ENCODE measurements at places on chromosomes 13 and 19. TPM values are rescaled to one million over a fixed set of nuclear protein-coding genes. Genes with fewer than 3 reads are reported as not detected.

ZNF835 gene
- not detected for polyA plus RNA-seq

ZNF667 gene
- 0.73 TPM for polyA plus RNA-seq

GRCh38 chr19:33386361-33386858, 12.9 kb downstream of the CEBPG start:
- no peak overlapping the region for H3K4me3 ChIP-seq
- peaks cover 60% of the 10 kb centered on the region for H3K36me3 ChIP-seq
- H3K27ac ChIP-seq, result no peak overlapping the region
- H3K4me1 ChIP-seq, result peaks cover 46% of the 10 kb centered on the region
- H3K27me3 ChIP-seq, result no peaks in the 10 kb centered on the region
- no peak for DNase-seq

- no peak overlapping the region for H3K4me3 ChIP-seq
- DNase-seq, result no peak
- H3K27ac ChIP-seq, result no peak overlapping the region
- H3K36me3 ChIP-seq, result no peaks in the 10 kb centered on the region
Observed at GRCh38 chr19:2653710-2654707, 48.5 kb downstream of the GNG7 start.

- no peak overlapping the region for H3K27ac ChIP-seq
- H3K4me1 ChIP-seq, result peaks cover 6% of the 10 kb centered on the region
- peak; percentile 54 for DNase-seq
- no peaks in the 10 kb centered on the region for H3K27me3 ChIP-seq
- no peaks in the 10 kb centered on the region for H3K36me3 ChIP-seq
- peak overlapping the region; percentile 89 for H3K4me3 ChIP-seq
Observed at GRCh38 chr19:11560404-11561051, 1.5 kb upstream of the ELOF1 start.

ZNF814 gene
- 44.8 TPM for polyA plus RNA-seq

DNA sequence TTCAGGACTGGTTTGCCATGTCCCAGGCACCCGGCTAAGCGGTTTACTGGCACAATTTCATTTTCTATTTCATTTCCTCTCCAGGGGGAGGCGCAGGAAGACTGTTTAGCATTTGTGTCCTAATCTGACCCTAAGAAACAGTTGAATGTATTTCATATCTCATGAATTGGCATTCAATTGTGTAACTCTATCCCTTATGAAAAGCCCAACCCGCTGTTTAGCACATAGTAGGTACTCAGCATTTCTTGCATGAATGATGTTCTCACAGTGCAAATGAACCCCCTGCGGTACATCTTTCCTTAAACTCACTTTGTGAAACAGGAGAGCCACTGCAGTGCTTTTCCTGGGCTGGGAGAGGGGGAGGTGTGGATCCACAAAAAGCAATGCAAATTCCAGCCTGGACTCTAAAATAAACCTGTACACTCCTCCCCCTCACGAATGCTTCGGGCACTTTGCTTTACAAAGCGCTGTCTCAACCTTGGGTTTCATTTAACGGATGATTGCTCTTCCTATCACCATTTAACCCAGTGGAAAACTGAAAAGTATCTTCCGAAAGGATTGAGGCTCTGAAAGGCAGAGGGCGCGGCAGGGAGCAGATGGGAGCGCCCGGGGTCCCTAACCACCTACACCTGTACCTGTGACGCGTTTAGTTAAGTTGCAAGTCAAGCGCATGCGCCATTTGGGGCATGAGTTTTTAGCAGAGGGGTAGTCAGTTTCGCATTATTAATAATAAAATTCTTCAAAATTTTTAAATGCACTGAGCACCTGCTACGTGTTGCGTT, 1.2 kb upstream of the EEF2 start:
- H3K36me3 ChIP-seq, result peaks cover 7% of the 10 kb centered on the region
- H3K27me3 ChIP-seq, result peaks cover 7% of the 10 kb centered on the region

GRCh38 chr19:36115453-36116343, at the start of gene TBCB:
TSS of gene TBCB (plus strand) at chr19:36115468. CDS start at chr19:36115561, 93 bp downstream.
- peak; percentile 81 for DNase-seq
- no peaks in the 10 kb centered on the region for H3K27me3 ChIP-seq
- peak within 1 kb of the TSS; percentile 77 for H3K27ac ChIP-seq

DNA sequence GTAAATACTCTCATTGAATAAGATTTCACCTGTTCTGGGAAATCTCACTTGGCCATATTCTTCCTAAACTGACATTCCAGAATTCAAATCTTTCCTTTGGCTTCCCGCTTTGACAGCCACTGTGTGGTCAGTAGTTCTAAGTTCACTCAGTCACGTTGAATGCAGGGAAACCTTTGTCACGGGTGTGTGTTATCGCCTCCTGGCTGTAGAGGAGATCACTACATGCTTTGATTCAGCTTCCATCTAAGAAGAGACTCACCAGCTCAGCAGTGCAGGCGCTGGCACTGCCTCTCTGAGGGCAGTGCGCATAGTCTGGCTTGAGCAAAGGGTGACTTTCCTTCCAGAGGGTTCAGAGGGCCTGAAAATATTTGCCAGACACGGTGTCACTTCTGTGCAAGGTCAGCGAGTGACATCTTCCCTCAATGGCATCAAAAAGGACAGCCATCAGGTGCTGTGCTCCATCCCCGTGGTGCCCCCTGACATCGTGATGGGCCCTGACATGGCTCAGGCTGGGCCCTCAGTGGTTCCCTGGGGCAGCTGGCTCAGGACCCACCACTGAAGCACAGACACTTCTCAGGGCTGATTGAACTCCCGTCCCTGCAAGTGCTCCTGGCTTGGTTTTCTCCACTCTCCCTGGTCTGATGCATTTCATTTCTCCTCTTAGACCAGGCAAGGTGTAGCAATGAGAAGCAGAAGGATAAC, 635.4 kb upstream of the ARGLU1 start:
- H3K36me3 ChIP-seq, result no peaks in the 10 kb centered on the region
- DNase-seq, result peak; percentile 46
- H3K27ac ChIP-seq, result no peak overlapping the region
- no peak overlapping the region for H3K4me3 ChIP-seq
- H3K27me3 ChIP-seq, result no peaks in the 10 kb centered on the region

DNA sequence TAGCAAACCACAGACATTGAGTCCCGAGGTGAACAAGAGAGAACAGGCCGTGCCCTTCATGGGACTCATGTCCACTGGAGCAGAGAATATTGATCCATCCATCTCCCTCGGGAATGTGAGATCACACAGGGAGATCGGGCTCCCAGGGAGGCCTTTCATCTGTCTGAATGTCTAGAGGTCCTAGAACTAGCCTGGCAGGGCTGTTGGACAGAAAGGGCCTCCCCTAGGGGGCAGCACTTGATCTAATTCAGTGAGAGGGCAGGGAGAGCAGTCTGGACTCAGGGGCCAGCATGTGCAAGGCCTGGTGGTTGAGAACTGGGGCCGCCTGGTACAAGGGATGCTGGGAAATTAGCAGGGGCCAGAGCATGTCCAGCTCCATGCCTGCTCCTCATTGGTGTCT, 4.3 kb downstream of the RUVBL2 start:
- H3K4me1 ChIP-seq, result no peaks in the 10 kb centered on the region
- H3K36me3 ChIP-seq, result peaks cover 1% of the 10 kb centered on the region
- H3K4me3 ChIP-seq, result no peak overlapping the region
- peak; percentile 58 for DNase-seq

CRTC1 gene
- polyA plus RNA-seq, result 5.8 TPM

DNA sequence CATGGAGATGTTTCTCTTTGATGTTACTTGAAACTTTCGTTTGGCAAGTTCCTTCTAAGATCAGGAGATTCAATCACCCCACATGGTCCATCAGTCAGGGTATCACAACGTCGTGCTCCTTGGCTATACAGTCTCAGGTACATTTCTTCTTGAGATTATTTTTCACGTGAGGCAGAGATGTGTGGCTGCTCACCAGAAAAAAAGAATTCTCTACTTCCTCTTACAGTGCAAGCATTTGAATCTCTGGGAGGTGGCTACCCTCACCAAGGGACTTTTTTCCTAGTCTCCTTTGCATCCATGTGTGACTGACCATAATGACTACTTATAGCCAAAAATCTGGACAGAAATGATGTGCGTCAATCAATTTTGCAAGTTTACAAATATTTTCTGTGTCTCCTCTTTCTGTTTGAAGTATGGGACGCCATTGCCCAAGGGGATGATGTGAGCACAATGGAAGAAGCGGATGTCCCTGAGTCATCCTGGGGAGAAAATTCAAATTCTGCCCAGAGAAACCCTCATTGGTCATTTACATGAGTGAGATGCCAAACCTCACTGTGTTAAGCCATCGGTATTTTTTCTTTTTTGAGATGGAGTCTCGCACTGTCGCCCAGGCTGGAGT, 8.6 kb upstream of the LAIR2 start:
- H3K36me3 ChIP-seq, result no peaks in the 10 kb centered on the region
- DNase-seq, result no peak
- no peaks in the 10 kb centered on the region for H3K4me1 ChIP-seq

DNA sequence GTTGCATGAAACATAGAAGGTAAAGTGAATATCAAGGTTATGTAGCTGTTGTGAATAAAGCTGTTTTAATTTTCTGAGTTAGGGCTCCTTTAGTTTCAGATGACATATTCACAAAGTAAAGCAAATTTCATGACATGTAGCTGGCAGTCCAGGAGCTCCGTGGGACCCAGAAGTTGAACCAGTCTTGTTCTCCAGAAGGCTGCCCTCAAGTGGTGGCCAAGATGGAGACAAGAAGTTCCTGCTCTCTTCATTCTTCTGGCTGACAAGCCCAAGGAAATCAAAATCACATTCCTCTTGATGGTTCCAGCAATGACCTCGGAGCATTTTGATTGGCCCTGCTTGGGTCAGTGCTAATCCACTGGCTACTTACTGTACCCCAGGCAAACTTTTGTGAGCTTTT, 128.7 kb downstream of the LIG4 start:
- no peak overlapping the region for H3K4me3 ChIP-seq
- H3K27ac ChIP-seq, result no peak overlapping the region
- DNase-seq, result peak; percentile 52
- H3K4me1 ChIP-seq, result no peaks in the 10 kb centered on the region
- H3K36me3 ChIP-seq, result no peaks in the 10 kb centered on the region
- no peaks in the 10 kb centered on the region for H3K27me3 ChIP-seq

- no peaks in the 10 kb centered on the region for H3K4me1 ChIP-seq
- no peak overlapping the region for H3K4me3 ChIP-seq
- H3K36me3 ChIP-seq, result no peaks in the 10 kb centered on the region
- DNase-seq, result no peak
Observed at GRCh38 chr19:45306518-45307027, 16.1 kb downstream of the CKM start.

DNA sequence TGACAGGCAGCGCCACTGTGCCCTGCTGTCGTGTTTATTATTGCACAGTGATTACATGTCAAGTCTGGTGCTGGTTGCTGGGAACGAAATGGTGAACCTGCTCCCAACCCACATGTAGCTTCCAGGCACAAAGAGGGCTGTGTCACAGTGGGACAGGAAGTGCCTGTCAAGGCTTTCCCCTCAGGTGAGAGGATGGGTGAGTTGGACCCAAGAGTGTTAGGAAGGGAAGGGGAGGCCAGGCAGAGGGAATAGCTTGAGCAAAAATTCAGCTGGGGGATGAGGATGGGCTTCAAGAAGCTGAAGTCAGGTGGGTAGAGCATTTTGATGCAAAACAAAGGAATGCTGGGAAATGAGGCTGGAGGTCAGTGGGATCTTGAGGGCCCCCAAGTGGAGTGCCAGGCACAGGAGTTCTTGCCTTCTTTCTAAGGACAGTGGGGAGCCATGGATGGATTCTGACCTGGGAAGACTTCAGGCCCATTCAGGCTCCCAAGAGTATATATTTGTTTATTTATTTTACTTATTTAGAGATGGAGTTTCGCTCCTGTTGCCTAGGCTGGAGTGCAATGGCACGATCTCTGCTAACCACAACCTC, 8.5 kb upstream of the QTRT1 start:
- H3K4me1 ChIP-seq, result no peaks in the 10 kb centered on the region
- DNase-seq, result no peak
- H3K27ac ChIP-seq, result no peak overlapping the region

GRCh38 chr19:22515435-22515834, 93.3 kb upstream of the ZNF98 start:
- H3K4me1 ChIP-seq, result no peaks in the 10 kb centered on the region
- no peaks in the 10 kb centered on the region for H3K27me3 ChIP-seq
- no peak for DNase-seq
- H3K4me3 ChIP-seq, result no peak overlapping the region
- no peak overlapping the region for H3K27ac ChIP-seq
- no peaks in the 10 kb centered on the region for H3K36me3 ChIP-seq

DNA sequence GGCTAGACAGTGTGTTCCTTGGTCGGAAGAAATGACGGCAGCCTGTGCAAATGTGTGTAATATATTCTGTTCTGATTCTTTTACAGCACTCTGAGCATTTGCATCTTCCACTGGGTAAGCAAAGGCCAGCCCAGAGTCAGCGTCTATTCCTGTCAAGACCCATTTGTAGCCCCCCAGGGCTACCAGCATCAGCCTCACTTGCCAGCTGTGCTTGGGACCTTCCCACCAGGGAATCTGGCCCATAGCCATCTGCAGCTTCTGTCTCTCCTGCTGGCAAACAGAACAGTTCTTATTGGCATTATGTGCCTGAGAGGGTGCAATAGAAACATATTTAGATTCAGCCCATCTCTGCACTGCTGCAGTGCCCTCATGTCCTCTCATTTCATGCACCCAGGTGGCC, 6.0 kb upstream of the IGLON5 start:
- no peak for DNase-seq
- no peaks in the 10 kb centered on the region for H3K36me3 ChIP-seq
- H3K4me3 ChIP-seq, result no peak overlapping the region
- no peaks in the 10 kb centered on the region for H3K27me3 ChIP-seq

INTS6 gene
- polyA plus RNA-seq, result 8.9 TPM

IGFL1 gene
- polyA plus RNA-seq, result not detected

GRCh38 chr19:45526143-45526542, 18.9 kb downstream of the VASP start:
- H3K4me3 ChIP-seq, result no peak overlapping the region
- no peaks in the 10 kb centered on the region for H3K27me3 ChIP-seq
- H3K36me3 ChIP-seq, result peaks cover 13% of the 10 kb centered on the region

GRCh38 chr19:34075661-34076091, 96.6 kb upstream of the LSM14A start:
- H3K27me3 ChIP-seq, result no peaks in the 10 kb centered on the region
- H3K4me3 ChIP-seq, result no peak overlapping the region

- peak; percentile 37 for DNase-seq
- no peaks in the 10 kb centered on the region for H3K4me1 ChIP-seq
- H3K27me3 ChIP-seq, result no peaks in the 10 kb centered on the region
- H3K36me3 ChIP-seq, result no peaks in the 10 kb centered on the region
Observed at GRCh38 chr19:39677961-39678889, 22.5 kb downstream of the LGALS16 start.

GRCh38 chr13:52862358-52863206, 14.1 kb upstream of the PCDH8 start:
- H3K36me3 ChIP-seq, result no peaks in the 10 kb centered on the region
- no peak overlapping the region for H3K27ac ChIP-seq
- no peaks in the 10 kb centered on the region for H3K4me1 ChIP-seq
- no peak overlapping the region for H3K4me3 ChIP-seq
- no peaks in the 10 kb centered on the region for H3K27me3 ChIP-seq

CADM4 gene
- polyA plus RNA-seq, result 6.8 TPM

CEACAM7 gene
- polyA plus RNA-seq, result 0.33 TPM

DNA sequence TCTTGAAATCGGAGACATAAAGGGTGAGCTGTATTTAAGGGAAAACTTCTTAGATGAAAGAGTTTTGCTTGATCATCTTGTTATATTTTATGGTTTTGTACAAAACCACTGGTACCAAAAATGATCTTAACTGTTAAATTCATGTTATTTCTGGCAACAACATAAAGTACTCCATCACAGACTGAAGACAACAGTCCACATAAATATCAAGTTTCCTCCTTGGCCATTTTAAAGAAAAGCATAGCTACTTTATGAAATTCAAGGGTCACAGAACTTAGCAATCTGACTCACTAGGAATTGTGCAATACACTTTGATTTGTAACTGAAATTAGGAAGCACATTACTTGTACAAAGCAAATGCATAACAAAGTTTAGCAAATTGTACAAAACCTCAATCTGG, 66.3 kb downstream of the TBC1D4 start:
- DNase-seq, result no peak
- H3K36me3 ChIP-seq, result no peaks in the 10 kb centered on the region
- H3K27ac ChIP-seq, result no peak overlapping the region
- H3K27me3 ChIP-seq, result no peaks in the 10 kb centered on the region
- H3K4me3 ChIP-seq, result no peak overlapping the region

Measured in small intestine (tissue), 16 donors.